ENCODE measurements at places on chromosomes 13 and 19.

GRCh38 chr19:8503510-8503909 is 1.1 kb upstream of the PRAM1 start:
- no peak for DNase-seq

DNA sequence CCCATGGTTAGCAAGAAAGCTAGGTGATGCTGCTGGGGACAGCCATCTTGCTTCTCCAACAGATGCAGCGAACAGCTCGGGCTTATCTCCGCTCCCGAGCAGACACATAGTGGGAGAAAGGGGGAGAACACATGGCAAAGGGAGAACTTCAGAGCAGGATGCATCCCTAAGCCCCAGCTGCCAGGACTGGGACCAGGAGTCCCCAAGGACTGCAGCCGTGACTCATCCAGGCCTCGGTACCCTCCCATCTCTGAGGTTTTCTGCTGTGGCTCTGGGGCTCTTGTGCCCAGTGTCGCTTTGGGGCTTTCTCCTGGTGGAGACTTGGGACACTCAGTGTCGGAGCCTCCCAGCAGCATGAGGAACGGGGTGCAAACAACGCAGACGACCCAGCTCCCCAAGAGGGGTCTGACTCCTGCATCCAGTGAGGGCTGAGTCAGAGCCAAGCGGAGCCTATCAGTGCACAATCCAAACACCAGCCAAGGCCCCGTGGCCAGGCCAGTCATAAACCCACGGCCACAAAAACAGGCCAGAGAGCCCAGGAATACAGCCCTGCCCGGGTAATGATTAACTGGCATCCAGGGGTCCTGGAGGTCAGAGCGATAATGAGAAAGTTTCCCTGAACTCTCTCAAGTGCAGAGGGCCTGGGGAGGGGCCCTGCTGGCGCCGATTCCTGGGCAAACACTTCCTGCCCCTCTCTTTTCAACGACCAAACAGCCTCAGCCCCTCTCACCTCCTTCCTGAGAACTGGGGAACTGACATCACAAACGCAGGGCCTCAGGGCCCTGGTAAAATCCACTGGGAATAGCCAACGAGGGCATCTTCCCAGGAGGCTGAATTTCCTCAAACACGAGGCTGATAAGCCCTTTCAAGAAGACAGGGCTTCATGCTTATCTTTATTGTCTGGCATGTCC is 202.9 kb downstream of the USP12 start:
- no peak for DNase-seq

DNA sequence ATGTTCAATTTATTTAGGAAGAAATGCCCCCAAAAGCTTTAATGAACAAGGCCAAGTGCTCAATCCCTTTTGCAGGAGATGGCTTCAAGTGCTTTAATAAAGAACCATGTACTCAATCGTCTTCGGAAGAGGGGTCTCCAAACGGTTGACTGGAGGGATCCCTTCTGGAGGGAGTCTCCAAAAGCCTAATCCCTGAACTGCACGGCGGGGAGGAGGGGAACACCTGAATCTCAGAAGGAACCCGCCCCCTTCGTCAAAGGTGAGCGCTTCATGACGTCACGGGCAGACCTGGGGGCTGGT is 505 bp downstream of the PAF1 start:
- no peak for DNase-seq

GRCh38 chr19:38496116-38496515 is 62.6 kb downstream of the RYR1 start:
- no peak for DNase-seq

Measured in stimulated activated CD4-positive, alpha-beta T cell treated with anti-CD3 and anti-CD28 coated beads, TNF-alpha, amount 100 ng/mL, for 48 hours (primary cell).